ENCODE measurements at places on chromosomes 13 and 19.
A peak's percentile ranks its signal among the peaks of the same experiment; 100 is the strongest.

DNA sequence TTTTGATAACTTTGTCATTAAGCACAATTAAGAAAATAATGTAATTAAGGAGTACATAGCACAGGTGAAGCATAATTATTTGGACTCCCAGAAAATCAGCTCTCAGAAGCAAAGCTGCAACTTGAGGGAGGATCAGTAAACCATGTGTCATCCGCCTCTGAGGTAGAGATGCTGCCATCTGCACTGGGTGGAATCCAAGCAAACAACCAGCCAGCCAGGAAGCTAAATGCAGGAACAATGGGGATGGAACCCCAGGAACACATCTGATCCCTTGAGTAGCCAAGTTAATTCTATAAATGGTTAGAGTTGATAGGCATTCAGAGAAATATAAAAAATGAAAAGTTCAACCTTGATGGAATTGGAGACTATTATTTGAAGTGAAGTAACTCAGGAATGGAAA is 520.2 kb downstream of the RFC3 start:
- no peak for DNase-seq

DNA sequence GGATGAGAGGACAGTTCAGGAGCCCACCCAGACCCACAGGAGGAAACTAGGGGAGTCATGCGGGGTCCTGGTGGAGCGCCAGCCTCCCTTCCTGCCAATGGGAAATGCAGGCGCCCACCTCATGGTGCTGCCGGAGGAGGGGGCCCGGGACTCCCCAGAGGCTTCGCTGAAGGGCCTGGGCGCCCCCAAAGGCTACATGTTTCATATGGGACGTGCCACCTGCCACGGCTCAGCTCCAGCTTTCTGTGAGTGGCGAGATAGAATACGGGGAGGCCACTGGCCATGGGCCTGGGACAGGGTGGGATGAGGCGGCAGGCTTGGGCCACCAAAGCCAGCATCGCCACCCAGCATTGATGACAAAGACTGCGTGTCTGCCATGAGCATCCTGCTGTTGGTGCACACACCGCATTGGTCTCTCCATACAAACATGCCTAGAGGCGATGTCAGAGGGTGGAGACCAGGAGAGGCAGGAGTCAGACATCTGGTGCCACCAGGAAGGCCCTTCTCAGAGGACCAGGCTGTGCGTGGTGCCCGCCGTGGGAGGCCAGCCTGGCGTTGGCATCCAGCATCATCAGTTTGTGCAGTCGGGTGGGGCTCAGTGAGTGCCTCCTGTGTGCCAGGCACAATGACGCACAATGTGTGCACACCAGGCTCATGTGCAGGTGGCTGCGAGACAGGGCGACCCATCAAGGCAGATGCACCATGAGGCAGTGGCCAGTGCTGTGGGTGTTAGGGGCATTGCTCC is 1.2 kb upstream of the F10 start:
- DNase-seq, result no peak

GRCh38 chr13:41931337-41931736 is 29.6 kb downstream of the VWA8 start:
- no peak for DNase-seq

GRCh38 chr19:3707868-3708206 is 347 bp upstream of the TJP3 start:
- no peak for DNase-seq

GRCh38 chr19:8023371-8023770 is 17.9 kb upstream of the ELAVL1 start:
- DNase-seq, result no peak

DNA sequence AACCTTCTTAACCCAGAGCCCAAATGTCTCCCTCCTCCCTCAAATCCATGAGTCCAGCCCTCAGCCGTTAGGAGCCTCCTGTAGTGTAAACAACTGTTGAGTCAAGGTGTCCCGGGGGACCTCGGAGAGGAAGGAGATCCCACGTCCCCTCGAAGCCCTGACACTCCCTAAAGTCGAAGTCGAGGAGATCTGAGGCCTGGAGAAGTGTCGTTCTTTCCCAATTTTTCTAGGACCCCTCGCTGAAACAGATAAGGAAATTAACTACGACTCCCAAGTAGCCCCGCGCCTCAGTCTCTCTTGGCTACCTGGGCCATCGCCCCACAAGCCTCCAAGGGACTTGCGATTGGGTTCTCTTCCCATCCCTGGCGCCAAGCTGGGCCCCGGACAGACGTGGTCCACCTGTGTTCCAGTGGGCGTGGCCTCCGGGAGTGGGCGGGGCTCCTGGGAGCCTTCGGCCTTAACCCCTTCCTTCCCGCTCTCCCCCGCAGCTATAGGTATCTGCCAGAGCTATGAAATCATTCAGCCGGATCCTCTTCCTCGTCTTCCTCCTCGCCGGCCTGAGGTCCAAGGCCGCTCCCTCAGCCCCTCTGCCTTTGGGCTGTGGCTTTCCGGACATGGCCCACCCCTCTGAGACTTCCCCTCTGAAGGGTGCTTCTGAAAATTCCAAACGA is 869 bp downstream of the GFY start:
- no peak for DNase-seq

DNA sequence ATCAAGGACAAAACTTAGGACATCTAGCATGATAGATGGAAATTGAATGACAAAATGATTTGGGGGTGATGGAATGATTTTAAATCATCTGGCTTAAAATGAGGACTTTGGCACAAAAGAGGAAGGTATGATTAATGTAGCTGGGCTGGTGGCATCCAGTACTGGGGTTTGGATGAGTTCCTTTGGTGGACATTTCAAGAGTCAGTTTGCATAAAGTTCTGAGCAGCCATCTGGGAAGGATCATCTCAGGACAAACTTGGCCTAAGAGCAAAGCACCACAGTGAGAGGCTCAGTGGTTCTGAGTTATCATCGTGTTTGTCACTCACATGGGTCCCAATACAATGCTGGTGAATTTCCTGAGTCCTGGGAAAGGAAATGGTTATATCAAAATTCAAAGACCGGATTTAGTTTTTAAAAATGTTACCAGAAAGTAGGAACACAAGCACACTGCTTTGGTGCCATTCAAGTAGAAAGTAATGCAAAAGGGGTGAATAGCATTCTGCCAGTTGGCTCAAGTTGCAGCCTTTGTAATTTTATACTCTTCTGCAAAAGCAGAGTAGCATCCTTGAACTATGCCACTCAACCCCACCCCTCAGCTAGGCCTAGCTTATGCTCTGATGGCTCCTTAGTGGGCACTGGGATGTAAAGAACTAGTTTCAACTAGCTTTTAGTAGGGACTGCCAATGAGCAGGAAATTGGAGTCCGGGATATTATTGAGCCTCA is 219.0 kb downstream of the COG6 start:
- DNase-seq, result no peak

DNA sequence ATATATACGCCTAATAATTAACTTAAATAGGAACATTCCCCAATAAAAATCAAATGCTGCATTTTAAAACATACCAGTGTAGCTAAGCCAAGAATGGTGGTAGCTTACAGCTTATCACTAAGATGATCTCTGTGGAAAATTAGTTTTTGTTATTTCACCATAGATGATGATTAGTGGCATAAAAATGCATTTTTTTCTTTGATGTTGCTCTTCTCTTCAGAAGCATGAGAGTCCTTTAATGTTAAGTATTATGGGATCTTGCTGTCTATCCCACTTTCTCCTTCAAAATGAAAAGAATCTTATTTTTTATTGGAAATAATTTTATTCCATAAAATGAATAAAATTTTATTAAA is 731.0 kb downstream of the SLITRK1 start:
- no peak for DNase-seq

DNA sequence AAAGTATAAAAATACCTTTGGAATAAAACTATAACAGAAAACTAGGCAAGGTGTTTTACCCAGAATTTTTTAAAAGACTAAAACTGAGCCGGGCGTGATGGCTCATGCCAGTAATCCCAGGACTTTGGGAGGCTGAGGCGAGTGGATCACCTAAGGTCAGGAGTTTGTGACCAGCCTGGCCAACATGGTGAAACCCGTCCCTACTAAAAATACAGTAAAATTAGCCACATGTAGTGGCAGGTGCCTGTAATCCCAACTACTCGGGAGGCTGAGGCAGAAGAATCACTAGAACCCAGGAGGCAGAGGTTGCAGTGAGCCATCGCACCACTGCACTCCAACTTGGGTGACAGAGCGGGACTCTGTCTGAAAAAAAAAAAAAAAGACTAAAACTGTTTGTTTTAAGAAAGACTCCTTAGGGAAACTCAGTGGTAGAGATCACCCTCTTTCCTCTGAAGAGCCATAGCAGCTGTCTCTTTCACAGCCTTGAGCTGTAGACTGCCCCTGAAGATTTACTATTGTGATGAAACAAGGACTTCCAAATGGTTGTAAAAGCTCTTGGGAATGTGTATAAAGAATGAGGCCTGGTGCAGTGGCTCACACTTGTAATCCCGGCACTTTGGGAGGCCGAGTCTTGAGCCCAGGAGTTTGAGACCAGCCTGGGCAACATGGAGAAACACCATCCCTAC is 14.7 kb upstream of the KCTD4 start:
- DNase-seq, result no peak

DNA sequence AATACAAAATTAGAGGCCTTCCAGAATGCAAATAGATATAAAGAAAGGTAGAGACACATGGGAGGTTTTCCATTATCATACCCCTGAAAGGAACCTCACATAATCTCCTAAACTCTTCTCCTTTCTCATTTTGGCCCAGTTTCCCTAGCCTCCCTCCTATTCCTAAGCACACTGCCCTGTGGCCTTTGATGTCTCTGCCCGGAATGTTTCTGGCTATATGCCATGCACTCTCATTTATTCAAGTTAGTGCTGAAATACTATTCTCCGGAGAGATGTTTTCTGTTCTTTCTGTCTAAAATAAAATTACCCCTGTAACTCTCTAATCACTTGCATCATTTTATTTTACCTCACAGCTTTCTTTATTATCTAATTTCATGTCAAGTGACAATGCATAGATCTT is 1287.7 kb downstream of the SLITRK5 start:
- peak; percentile 36 for DNase-seq

- DNase-seq, result peak; percentile 16
These were observed 33.1 kb downstream of the PPP1R37 start for GRCh38 chr19:45125975-45126493.

- DNase-seq, result no peak
These were observed 90.8 kb upstream of the SERTM1 start for GRCh38 chr13:36582977-36583376.

DNA sequence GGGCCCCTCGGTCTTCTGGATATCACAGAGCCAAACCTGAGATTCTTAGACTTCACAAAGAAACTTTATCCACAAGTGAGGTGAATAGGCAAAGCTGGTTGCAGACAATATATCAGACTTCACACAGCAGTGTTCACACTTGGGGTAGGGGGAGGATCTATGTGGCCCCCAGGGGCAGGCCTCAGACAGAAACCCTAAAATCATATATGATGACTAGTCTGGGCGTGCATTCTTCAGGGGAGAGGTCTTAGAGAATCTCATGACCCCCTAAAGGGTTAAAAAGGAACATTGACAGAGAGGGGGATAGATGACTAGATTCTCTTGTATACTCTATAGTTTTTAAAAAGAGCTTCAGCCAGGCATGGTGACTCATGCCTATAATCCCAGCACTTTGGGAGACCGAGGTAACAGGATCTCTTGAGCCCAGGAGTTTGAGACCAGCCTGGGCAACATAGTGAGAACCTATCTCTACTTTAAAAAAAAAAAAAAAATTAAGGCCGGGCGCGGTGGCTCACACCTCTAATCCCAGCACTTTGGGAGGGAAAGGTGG is 2.8 kb downstream of the TYROBP start:
- DNase-seq, result no peak

DNA sequence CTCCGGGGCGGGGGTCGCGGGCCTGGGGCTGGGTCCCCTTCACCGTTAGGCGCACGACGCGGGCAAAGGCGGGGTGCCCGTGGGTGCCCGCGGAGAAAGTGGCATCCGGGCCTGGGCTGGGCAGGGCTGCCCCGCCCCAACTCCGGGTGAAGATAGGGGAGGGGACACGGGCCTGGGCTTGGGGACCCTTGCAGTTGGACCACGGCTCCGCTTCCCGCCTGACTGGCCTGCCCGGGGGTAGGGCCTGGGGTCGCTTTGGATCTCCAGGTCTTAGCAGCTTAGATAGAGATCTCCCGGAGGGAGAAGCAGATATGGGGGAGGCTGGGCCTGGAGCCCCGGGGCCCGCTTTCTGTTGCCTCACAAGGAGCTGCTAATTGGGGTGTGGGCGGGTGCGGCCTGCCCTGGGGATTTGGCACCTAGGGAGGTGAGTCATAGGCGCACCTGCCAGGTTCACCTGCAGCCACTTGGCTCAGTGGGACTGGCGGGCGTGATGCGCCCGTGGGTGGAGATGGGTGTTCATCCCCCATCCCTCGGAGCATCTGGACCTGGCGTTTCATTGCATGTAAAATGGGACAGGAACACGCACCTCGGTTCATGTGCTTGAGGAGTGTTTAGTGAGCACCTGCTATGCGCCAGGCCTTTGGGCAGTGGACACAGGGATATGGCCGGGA is 585 bp downstream of the MAP1S start:
- no peak for DNase-seq
